NCI-H69 (cell line): ENCODE measurements at places on chromosomes 16 and 17.
A peak's percentile ranks its signal among the peaks of the same experiment; 100 is the strongest.

DNA sequence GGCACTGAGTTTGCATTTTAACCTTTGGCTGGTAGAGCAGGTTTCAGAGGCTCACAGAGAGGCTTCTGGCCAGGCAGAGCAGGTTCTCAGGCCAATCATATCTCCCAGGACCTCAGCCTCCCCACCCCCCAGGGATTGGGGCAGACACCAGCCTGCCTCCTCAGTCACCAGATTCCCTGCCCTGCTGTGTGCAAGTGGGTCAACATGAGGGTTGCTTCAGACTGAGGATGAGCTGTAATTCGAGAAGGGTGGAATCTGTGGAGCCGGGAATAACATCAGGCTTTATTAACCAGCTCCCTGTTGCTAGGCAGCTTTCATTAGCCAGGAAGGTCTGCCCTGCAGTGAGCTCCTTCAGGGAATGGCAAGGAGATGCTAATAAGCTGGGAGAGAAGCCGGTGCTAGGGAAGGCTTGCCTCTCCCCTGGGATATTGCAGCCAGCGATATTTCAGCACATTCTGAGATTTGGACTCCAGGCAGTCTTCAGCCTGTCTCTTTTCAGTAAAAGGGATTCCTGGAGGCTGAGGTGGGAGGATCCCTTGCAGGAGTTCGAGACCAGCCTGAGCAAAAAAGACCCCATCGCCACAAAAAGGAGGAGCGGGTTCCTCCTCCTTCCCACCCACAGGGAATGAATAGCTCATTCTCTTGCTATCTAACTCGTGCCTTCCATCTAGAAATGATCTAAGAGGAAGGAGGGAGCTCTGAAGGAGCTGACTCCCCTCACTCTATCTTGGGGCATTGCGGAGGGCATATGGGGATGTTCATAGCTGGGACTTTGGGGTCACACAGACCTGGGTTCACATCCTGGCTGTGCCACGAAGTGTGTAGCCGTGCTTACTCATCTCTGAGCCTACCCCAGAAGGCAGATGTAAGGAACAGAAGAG, 10.7 kb downstream of the SGSM2 start:
- DNase-seq: peak; percentile 93

DNA sequence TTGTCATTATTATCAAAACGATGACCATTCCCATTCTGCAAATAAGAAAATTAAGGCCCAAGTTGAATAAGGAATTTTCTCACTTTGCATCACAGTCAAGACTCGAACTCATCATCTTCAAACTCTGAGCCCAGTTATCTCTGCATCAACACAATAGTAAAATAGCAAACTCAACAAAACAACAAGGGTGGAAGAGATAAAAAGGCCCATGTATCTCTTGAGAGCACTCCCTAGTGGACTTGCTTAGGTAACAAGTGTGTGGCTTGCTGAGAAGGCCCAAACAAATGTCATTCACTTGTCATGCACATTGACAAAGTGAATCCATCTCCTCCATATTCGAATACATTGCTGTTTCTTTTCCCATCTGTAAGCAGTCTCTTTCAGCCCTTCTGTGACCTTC, 412.0 kb upstream of the MAF start:
- DNase-seq: no peak

DNA sequence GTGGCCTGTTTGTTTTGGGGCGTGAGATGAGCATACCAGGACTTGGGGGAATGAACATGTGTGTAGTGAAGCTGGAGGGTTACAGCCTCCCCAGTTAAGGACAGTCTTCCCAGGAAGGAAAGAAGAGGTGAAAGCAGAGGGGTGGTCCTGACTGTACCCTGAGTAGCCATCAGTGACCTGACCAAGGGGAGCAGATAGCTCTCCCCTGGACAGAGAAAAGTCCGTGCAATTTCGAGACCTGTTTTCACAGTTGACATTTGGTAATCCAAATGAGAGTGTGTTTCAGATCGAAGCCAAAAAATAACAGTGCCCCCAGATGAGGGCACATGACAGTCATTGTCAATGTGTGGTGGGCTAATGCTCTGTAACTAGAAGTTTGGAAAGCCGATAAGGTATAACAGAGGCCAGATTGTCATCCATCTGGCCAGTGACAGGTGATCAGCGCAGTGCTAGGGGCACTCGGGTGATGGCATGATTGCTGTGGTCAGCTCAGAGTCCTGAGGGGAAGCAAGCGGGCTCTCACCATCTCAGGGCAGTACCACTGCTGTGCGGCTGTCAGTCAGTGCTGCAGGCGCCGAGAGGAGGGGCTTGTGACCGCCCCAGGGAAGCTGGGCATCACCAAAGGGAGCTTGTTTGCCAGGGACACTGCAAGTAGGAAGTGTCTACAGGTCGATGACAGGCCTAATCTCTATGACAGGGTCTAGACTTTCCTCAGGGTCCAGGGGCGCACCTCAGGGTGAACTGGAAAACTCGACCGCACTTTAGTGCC, 1.1 kb upstream of the NME2 start:
- DNase-seq: peak; percentile 51

GRCh38 chr16:72711823-72712222, 336.1 kb downstream of the ZFHX3 start:
- no peak for DNase-seq

DNA sequence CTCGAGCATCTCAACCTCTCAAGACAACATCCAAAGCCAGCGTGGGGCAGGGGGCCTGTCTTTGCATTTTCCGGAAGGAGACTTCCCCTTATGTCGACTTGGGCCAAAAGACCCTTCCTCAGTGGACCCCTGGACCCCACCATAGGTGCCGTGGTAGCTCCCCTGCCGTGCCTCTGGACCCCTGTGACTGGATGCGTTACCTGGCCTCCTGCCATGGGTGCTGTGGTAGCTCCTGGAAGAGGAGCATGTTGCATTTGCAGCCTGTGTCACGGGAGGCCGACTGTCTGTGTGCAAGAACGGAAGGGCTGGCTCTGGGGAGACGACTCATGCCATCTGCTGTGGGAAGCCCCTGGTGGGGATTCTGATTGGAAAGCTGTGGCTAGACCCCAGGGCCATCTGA, 130.1 kb downstream of the FOXL1 start:
- no peak for DNase-seq

DNA sequence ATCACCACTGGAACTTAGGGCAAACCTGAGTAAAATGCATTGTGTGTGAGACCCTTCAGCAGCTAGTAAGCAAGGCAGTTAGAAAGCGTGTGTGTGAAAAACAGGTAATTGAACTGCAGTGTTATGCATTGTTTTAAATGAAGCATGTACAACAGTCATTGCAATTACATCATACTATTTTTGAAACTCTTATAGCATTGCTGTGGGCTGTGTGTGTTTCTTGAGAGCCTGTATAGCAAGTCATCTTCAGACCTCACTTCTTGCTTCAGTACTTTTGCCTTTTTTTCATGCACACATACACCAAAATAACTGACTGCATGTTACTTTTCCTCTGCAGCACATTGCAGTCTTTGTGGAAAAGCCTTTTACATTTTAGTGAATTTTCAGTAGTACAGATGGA, 19.2 kb downstream of the PTRH2 start:
- DNase-seq: no peak
